ENCODE measurements at places on chromosomes 6 and 20.

GRCh38 chr6:107786709-107787588 lies 37.2 kb downstream of the SCML4 start:
- no peak for DNase-seq

DNA sequence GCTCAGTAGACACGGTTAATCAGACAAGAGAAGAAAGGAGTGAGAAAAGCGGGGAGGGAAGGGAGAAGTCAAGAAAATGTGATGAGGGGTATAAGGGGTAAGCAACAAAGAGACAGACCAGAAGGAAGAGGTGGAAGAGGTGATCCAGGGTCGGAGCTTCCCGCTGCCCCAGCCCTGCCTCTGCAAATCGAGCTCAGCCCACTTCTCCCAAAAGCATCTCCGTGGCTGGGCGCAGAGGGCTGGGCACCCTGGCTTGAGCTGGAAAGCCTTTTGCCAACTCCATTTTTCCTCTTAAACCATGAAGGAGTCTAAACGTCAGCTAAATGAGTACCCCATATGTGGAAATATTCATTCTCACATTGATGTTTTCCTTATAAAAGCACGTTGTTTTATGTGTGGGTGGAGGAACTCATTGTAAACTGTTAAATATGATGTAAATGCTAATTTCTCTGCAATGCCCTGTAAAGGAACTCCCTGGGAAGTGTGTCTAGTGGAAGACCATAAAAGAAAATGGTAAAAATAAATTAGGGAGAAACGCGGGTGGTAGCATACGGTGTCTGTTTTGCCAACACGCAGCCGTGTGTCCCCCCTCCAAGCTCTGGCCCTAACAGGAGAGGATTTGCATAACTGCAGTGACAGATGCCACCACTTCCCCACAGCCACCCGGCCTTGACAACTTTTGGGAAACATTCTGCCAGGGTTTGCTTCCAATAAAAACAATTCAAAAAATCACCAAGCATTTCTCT lies 55.2 kb upstream of the MAFB start:
- no peak for DNase-seq

GRCh38 chr6:54020334-54020733 lies 90.9 kb upstream of the MLIP start:
- no peak for DNase-seq

GRCh38 chr6:112289038-112289566 lies 34.7 kb upstream of the LAMA4 start:
- peak; percentile 98 for DNase-seq

DNA sequence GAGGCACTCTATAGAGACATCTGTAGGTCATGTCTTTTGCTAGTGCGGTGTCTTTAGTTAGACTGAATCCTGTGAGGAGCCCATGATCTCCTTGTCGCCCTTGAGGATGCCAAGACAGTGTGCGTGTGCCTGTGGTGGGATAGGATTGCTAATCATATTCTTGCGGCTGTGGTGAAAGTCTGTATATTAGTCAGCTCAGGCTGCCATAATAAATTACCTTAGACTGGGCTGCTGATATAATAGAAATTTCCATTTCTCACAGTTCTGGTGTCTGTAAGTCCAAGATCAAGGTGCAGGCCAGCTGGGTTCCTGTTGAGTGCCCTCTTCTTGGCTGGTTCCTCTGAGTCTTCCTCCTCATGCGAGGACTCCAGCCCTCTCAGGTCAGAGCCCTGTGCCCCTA lies 141.2 kb downstream of the JARID2 start:
- DNase-seq, result no peak

DNA sequence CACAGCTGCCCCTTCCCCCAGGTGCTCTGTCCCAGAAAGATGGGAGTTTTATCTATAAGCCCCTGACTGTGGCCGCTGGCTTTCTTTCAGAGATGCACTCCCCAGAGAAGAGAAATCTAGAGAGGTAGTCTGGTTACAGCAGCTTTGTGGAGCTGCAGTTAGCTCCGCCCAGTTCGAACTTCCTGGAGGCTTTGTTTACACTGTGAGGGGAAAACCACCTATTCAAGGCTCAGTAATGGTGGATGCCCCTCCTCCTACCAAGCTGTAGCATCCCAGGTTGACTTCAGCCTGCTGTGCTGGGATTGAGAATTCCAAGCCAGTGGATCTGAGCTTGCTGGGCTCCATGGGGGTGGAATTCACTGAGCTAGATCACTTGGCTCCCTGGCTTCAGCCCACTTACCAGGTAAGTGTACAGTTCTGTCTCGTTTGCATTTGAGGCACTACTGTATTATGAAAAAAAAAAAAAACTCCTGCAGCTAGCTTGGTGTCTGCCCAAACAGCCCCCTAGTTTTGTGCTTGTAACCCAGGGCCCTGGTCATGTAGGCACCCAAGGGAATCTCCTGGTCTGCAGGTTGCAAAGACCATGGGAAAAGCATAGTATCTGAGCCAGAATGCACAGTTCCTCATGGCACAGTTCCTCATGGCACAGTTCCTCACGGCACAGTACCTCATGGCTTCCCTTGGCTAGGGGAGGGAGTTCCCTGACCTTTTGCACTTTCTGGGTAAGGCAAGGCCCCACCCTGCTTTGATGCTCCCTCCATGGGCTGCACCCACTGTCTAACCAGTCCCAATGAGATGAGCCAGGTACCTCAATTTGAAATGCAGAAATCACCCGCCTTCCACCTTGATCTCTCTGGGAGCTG lies 275.0 kb downstream of the CENPW start:
- no peak for DNase-seq

All from forelimb muscle (tissue), 1 donor.